AG08396 (cell line): ENCODE measurements at places on chromosomes 1 and 21.

GRCh38 chr21:29217818-29218291, 80.9 kb upstream of the BACH1 start:
- DNase-seq: peak; percentile 47

DNA sequence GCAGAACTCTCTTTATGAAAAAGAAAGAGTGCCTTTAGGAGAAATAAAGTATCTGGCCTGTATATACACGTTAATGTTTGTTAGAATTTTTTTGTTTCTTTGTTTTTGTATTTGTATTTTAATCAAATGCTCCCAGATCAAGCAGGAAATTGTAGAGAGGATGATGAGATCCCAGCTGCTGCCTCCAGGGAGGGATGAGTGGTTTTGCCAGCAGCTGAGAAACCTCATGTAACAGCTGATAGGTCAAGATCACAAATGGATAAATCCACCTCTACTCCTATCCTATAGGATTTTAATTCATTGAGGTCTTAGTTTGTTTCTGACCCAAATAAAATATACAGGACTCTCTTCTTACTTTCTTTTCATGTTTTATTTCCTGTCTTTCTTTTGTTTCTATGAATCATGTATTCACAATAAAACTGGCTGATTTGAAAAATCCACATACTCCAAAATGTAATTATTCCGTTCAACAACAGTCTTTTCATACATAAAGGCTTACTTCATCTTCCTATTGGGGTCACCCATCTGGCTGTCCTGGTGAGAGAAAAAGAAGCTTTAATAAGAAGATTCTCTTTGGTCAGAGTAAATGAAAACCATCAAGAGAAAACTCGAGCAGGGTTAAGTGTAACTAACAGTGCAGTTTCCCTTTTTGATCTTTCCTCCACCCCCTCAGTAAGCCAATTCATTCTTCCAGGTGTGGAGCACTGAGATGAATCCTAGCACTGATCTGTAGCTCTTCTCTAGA, 129.3 kb upstream of the PLPPR5 start:
- DNase-seq: no peak

- no peak for DNase-seq
These were observed 188.9 kb upstream of the MAP1LC3C start for GRCh38 chr1:242187816-242188215.

DNA sequence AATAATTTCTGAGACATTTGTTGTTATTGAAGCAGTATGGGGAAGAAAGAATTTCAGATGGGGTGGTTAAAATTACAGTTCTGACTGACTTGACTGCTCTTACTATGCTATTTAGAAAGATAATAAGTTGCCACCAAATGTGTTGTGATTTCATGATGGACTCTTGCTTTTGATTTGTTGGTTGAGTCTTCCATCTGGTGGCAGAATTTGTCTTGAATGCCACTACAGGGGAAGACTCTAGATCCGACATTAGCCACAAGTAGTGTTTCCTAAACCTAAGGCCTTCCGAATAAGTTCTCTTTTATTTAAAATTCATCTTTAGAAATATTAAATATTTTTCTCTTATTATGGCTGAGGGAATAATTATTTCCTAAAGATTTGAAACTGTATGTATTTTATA, 190.9 kb upstream of the ADGRL4 start:
- no peak for DNase-seq

DNA sequence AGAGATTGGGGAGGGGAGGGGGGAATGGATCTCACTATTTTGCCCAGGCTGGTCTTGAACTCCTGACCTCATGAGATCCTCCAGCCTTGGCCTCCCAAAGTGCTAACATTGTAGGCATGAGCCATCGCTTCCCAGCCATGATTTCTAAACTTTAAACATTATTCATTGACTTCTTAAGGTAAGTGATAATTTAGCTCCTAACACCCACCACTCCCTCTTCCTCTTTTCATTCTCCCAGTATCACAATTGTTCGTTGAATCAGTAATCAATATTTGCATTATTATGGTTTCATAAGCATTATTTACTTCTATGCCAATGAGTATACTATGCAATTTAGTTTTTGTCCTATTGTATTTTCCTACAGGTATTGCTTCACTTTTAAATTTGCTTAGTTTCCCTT, 33.6 kb upstream of the SFPQ start:
- DNase-seq: no peak

DNA sequence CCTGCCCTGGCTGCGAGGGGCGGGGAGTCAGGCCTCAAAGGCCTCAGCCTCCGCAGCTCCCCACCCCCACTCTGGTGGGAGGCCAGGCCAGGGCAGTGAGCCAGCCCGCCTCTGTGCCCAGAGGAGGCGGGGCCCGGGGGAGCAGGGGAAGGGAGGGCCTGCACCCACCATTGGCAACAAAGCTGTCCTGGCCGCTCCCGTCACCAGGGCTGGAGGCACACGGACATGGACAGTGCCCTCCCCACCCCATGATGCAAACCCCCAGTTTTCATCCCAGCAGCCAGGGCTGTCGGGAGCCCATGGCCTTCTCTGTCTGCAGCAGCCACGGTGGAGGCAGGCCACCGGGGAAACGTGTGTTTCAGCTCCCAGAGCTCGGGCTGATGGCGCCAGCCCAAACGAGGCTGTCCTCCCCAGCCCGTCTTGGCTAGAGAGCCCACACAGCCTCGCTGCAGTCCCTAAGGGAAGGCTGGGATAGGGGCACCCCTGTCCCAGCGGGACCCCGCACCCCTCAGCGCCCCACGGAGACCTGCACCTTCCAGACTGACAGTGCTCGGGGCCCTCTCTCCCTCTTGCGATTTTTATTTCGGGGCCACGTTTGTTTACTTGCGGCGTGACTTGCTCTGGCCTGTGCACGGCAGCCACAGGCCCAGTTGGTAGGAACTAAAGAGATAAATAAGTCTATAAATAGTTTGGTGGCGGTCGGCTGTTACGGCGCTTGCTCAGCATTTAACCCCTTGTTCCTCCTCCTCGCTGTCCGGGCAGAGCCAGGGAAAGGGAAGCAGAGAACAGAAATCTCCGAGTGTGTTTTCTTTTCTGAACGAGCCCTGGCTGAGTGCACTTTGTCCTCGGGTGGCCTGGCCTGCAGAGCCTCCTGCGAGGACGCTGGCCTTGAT, 101.8 kb downstream of the PRDM16 start:
- peak; percentile 90 for DNase-seq

DNA sequence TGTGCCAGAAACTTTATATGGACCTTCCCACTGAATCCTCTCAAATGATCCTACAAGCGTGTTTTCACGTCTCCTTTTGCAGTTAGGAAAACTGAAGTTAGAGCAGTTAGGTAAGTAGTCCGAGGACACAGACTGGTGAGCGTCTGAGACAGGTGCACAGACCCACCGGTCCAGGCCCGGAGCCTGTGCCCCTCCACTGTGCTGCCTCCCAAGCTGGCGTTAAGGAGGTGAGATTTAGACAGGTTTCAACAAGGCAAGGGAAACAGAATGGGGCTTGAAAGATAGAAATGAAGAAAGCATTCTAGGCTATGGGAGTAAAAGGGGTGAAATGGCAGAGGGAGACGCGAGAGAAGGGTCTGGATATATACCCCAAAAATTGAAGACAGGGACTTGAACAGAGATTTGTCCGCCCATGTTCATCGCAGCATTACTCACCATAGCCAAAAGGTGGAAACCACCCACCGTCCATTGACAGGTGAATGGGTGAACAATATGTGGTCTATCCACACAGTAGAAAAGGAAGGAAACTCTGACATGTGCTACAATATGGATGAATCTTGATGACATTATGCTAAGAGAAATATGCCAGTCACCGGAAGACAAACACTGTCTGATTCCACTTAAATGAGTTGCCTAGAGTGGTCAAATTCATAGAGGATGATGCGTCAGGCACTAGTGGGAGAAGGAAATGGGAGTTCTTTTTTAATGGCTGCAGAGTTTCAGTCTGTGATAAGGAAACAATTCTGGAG, 15.7 kb upstream of the PKP1 start:
- no peak for DNase-seq

GRCh38 chr1:72013161-72013560, 269.2 kb downstream of the NEGR1 start:
- DNase-seq: no peak

DNA sequence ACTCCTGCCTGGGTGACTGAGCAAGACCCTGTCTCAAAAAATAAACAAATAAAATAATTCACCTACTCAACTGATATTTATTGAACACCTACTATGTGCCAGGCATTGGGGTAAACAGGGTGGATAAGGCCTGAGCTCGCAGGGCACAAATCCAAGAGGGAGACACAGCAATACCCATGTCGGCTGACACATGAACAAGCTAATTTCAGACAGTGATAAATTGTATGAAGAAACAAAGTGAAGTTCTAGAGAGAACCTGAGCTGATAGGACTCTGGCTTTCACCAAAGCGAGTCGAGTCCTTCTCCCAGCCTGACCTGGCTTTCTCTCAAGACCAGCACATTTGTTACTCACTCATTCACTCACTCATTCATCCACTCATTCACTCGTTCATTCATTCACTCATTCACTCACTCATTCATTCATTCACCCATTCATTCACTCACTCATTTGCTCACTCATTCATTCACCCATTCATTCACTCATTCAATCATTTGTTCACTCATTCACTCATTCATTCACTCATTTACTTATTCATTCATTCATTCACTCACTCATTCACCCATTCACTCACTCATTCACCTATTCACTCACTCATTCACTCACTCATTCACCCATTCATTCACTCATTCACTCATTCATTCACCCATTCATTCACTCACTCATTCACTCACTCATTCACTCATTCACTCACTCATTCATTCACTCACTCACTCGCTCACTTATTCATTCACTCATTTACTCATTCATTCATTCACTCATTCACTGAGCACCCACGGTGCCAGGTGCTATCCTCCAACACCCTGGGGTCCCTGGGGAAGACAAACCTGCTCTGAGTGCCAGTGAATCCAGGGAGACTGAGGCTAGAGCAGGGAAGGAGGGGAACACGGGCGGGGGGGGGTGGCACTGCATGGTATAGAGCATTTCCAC, 37.4 kb upstream of the CASZ1 start:
- DNase-seq: no peak

- DNase-seq: no peak
These were observed 35.0 kb upstream of the SH2D1B start for GRCh38 chr1:162446946-162447345.

- peak; percentile 44 for DNase-seq
These were observed 8.9 kb upstream of the CELSR2 start for GRCh38 chr1:109240158-109241152.

- DNase-seq: peak; percentile 73
These were observed 95.2 kb downstream of the KCNJ15 start for GRCh38 chr21:38351961-38352521.

GRCh38 chr21:15293240-15293639, 228.4 kb upstream of the NRIP1 start:
- peak; percentile 14 for DNase-seq

DNA sequence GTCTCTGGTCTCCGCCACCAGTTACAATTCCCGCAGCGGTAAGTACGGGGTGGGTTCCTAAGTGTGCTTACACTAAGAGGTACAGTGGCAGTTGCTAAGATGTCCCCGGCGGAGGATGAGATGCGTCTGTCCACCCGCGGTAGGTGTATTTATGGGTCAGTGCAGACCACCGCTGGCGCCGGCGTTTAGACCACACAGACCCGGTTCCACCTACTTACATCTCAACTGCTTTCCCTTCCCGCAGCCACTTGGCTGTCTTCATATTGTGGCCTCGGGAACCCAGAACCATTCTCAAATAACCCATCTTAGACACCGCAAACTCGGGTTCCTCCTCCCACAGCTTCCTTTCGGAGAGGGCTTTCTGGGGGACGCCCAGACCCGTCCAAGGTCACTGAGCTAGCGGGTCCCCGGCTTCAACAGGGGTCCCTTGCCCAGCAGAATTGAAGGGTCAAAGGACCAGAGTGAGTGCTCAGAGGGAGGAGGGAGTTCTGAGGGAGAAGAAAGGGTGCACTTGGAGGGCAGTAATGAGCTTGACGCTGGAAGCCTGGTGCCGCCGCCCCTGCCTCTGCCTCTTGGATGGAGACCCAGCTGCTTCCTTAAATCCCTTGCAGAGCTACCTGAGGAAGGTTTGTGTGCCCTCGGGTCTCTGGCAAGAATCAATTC, 8.6 kb downstream of the NR5A2 start:
- DNase-seq: no peak

- DNase-seq: no peak
These were observed 3.9 kb upstream of the MEF2D start for GRCh38 chr1:156504438-156504813.

- DNase-seq: no peak
These were observed 105.0 kb downstream of the COP1 start for GRCh38 chr1:176101951-176102642.

DNA sequence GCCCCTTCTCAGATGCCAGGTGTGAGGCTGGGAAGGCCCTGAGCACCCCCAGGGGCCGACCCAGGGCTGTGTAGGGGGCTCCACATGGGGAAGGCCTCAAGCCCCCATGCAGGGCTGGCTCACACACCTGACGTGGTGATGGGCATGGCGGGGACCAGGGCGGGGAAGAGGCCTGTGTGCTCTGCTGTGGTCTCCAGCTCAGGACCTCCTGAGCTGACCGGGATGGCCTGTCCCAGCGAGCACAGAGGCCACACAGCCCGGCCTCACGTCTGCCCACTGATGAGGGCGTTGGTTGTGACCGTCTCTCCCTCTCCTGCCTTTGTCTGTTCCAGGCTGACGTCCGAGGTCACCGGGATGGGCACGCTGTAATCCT, 40.2 kb upstream of the COL6A1 start:
- no peak for DNase-seq

GRCh38 chr1:212652609-212653008, 44.0 kb downstream of the ATF3 start:
- no peak for DNase-seq

DNA sequence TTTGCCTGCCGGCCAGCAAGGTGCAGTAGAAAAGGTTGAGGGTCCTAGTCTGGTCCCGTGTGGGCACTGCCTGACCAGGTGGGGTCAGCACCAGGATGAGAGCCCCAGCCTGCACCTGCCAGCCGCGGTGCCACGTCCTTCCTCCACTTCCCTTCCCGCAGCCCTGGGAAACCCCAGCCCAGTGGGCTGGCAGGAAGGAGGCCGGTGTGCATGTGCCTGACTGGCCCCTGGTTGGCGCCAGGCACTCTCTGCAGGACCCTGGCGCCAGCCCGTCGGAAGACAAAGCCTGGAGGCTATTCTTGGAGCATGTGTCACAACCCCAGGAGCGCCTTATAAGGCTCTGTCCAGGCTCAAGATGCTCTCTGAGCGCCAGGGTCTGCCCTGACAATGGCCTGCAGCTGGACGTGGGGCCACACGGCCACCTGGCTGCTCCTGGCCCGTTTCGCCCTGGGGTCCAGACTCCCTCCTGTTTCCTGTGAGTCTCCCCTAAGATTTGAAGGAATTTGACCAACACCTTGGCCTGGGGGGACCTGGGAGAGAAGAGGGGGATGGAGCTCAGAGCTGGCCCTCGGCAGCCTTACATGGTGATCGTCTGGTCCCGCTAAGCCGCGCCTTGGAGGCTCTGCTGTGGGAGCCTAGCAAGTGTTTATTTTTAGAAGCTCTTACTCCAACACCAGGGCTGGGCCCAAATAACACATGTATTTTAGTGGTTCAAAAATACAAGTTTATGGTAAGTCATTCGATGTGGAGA, 31.9 kb upstream of the POFUT2 start:
- DNase-seq: no peak

- peak; percentile 45 for DNase-seq
These were observed 7.7 kb downstream of the ENSA start for GRCh38 chr1:150621497-150622302.

GRCh38 chr1:173332026-173332425, 124.9 kb upstream of the TNFSF4 start:
- peak; percentile 59 for DNase-seq

- DNase-seq: no peak
These were observed 73.0 kb upstream of the EXO1 start for GRCh38 chr1:241775021-241775420.
